Aorta (tissue), 5 donors: ENCODE measurements at places on chromosomes 11 and 22. TPM values are rescaled to one million over a fixed set of nuclear protein-coding genes. Genes with fewer than 3 reads are reported as not detected.
A peak's percentile ranks its signal among the peaks of the same experiment; 100 is the strongest.

GRCh38 chr22:27714068-27714467 lies 87.5 kb downstream of the MN1 start:
- DNase-seq = peak; percentile 15

Gene JAM3
- total RNA-seq = 102 TPM

- no peak for DNase-seq
Measured at GRCh38 chr11:12777208-12777874, 103.1 kb downstream of the TEAD1 start.

Gene LRRN4CL
- total RNA-seq = 8.5 TPM

Gene VSIG10L2
- not detected for total RNA-seq

- no peak for DNase-seq
Measured at GRCh38 chr22:30705710-30706651, 11.3 kb downstream of the OSBP2 start.
